ENCODE measurements at places on chromosomes 13 and 19.

- no peak for DNase-seq
Observed at GRCh38 chr13:112959206-112959605, 9.8 kb upstream of the MCF2L start.

- DNase-seq: no peak
Observed at GRCh38 chr13:30809787-30810186, 74.4 kb downstream of the ALOX5AP start.

DNA sequence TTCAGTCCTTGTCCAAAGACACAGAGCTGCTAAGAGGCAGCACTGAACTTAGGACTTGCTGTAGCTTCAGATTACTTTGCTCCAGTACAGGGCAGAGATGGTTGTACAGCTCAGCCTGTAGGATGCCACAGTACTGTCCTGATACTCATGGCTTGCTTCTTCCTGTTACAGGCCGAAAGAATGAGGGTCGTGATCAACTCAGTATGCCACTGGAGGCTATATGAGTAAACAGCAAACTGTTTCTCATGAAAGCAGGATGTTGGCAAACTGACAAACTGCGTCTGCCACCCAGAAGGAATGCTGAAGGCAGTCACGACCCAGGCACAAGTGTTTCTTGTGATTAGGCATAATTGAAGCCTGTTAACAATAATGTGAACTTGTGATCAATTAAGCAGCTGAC lies 2.8 kb downstream of the ZNF749 start:
- DNase-seq: no peak

DNA sequence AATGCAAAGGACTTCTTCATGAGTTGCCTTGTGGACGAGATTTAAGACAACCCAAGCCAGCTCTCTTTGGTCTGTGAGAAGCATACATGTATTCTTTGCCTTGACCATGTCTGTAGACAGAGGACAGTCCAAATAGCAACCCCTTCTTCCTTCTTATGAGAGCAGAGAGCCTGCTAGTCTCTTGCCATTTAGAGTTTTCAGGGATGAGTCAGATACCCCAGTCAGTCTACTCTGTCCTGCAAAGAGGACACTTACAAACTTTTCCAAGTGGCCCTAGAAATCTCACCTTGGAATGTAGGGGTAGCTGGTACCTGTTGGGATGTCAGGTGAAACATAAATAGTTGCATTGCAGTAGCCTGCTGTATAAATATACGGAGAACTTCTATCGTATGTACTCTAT lies 36.7 kb downstream of the DNAJC3 start:
- no peak for DNase-seq

DNA sequence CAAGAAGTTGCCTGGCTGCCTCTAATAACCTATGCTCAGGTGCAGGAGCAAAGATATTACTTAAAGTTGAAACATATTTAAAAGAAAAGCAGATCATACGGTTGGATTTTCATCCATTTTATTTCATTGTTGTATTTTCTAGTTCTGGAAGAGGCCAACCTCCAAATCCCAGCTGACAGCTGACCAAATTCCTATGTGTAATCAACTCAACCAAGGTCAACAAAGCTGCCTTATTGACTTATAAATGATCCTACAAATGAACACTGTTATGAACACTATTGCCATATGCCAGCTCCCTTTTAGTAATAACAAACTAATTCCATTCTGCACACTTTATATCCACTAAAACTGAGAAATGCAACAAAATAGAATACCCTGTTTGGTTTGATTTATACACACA lies 1537.4 kb downstream of the SLITRK1 start:
- DNase-seq: no peak
